ENCODE measurements at places on chromosomes 12 and 14.
A peak's percentile ranks its signal among the peaks of the same experiment; 100 is the strongest.

GRCh38 chr14:76591266-76591665, 170.0 kb upstream of the VASH1 start:
- no peak for DNase-seq

GRCh38 chr12:111650912-111651311, 34.8 kb downstream of the BRAP start:
- no peak for DNase-seq

DNA sequence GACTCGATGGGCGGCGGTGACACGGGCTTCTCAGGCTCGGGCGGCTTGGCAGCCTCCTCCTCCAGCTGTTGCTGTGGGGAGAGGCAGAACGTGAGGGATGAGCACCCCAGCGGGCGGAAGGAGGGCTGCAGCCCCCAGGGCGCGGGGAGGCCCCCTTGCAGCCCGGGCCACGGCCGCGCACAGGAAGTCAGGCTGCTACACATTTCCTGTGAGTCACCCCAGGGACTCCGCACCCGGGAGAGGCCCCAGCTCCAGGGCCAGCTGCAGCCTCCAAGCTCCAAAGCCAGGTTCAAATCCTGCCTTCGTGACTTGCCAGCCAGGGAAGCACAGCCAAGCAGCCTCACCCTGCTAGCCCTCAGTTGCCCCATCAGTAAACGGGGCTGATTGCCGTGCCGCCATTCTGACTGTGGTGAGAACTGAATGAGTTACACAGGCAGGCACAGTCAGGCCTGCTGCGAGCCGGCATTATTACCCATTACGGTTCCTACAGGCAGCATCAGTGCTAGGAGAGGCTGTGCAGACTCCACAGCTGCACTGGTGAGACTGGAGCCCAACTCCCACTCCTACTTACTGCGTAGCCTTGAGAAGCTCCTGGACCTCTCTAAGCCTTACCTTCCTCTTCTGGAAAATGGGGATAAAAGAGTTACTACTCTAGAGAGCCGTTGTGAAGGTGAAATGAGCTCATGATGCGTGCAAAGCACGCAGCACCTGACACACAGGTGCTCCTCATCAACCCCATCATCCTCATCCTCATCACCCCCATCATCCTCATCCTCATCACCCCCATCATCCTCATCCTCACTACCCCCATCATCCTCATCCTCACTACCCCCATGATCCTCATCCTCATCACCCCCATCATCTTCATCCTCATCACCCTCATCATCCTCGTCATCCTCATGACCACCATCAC, 100.9 kb downstream of the NCOR2 start:
- peak; percentile 74 for DNase-seq

- DNase-seq: no peak
Measured at GRCh38 chr12:4225571-4225970, 48.0 kb upstream of the CCND2 start.

GRCh38 chr14:68239988-68240771, 420.6 kb downstream of the RAD51B start:
- DNase-seq: no peak

GRCh38 chr12:124740691-124741137, 123.0 kb downstream of the SCARB1 start:
- DNase-seq: no peak

- no peak for DNase-seq
Measured at GRCh38 chr14:94646066-94646465, 33.9 kb downstream of the SERPINA3 start.

- no peak for DNase-seq
Measured at GRCh38 chr14:92797935-92798653, 4.0 kb downstream of the GOLGA5 start.

GRCh38 chr14:67440513-67440912, 28.5 kb upstream of the PLEK2 start:
- DNase-seq: no peak
